ENCODE measurements at places on chromosomes 5 and 9.

- DNase-seq, result no peak
Observed at GRCh38 chr5:138712791-138713190, 40.4 kb upstream of the CTNNA1 start.

- no peak for DNase-seq
Observed at GRCh38 chr9:94976077-94976476, 249.6 kb downstream of the AOPEP start.

DNA sequence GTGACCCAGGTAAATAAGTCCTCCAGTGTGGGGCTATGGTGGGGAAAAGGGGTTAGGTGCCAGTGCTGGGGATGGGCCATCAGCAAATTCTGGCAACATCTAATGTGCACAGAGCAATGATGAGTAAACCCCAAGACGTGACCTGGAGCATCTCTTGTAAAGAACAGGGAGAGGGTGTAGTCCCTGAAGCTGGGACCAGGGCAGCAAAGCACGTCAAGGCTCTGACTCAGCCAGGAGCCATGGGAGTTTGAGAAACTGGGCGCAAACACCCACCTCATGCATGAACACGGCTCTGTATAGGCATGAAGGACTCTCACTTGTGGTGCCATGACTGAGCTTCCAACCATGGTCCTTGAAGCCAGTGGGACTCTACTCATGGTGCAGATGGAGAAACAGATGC, 51.8 kb downstream of the DUSP1 start:
- DNase-seq, result no peak

- no peak for DNase-seq
Observed at GRCh38 chr5:6583049-6583880, 49.6 kb downstream of the NSUN2 start.

GRCh38 chr9:87515588-87516221, 18.0 kb downstream of the DAPK1 start:
- no peak for DNase-seq

DNA sequence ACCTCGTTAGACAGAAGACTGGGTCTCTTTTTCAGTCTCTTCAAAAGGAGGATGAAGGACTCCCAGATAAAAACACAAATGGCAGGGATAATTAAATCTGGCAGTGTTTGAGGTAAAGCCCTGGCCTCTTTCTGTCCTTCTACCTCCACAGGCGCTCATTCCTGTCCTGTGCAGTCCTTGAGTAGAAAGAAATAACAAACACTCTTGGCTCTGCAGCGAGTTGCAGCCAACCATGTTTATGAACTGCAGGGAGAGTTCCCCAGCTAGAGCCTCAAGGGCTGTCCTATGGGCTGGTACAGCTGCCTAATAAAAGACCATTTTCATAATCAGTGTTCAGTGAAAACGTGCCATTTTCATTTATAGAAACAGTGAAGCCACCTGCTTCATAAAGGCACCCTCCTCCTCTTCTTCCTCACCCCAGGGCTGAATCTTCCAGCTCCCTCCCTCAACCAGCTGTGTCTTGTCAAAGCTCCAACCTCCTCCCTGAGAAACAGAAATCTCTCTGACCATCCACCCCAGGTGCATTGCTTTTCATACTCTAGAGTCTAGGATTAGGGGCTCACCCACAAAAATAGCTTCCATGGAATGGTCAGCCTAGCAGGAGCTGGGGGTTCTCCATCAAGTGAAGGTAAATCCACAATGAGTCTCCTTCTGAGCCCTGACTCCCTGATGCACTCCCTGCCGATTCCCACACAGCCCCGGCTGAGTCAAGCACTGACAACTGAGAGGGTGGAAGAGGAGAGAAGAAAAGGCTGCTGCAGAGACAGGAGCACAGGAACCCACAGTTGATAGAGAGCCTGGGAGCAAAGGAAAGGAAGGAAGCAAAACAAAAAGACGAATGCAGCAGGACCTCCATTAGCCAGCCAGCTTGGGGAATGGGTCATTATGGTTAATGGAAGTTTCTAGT, 150.7 kb downstream of the CMYA5 start:
- DNase-seq, result no peak
